ENCODE measurements at places on chromosomes 6 and 20.

GRCh38 chr6:47111685-47112084 lies 69.6 kb upstream of the ADGRF1 start:
- no peak for DNase-seq

DNA sequence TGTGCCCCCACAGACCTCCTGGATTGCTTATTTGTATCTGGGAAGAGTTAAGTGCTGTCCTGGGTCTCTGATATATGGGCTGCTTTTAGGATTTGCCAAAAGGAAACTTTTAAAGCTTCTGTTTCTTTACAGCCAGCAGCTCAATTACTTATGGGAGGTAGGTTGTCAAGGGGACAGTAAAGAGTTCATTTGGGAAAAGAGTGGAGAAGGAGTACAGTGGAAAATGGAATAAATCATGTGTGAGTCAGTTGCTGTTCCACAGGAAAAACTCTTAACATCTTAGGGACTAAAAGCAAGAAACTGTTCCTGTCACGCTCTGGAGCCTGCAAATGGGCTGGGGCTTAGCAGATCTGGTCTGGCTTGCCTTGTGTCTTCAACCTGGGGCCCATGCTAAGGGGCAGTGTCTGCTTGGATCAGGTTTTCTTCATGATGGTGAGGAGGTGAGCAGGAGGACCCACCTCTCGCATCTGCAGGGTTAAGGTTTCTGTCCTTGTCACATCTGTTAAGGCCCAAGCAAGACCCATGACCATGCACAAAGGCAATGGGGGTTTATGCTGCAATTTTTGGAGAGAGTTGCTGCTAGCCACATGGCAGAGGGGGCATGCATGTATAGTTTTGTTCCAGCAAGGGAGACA lies 8.7 kb upstream of the CST1 start:
- no peak for DNase-seq

GRCh38 chr20:35837577-35838195 lies 65.9 kb downstream of the PHF20 start:
- DNase-seq: no peak

DNA sequence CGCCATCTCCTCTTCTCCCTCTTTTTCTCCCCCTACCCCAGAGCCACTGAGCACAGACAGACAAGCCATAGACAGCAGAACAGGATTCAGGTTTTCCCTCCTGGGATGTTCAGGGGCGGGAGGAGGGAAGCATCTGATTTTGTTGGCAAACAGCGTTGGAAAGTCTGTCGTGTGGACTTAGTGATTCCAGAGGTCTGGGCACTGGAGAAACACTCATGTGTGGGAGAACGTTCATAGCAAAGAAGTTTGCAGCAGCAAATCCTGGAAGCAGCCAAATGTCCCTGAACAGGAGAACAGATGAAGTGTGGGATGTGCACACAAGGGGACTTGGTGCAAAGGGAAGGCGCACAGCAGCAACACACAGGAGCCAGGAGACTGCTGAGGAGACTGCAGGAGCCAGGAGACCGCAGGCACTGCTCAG lies 264.1 kb upstream of the CDYL start:
- no peak for DNase-seq
